ENCODE measurements at places on chromosomes 2 and 18. TPM values are rescaled to one million over a fixed set of nuclear protein-coding genes. Genes with fewer than 3 reads are reported as not detected.

Gene GPR45
- total RNA-seq = not detected

Gene HOXD13
- not detected for total RNA-seq

Gene CD226
- 2.9 TPM for total RNA-seq

Gene ZSWIM2
- total RNA-seq = not detected

Gene FHOD3
- total RNA-seq = 24.9 TPM

Gene CDKL4
- total RNA-seq = 1.1 TPM

Gene GYPC
- total RNA-seq = 51.1 TPM

Gene ASPRV1
- total RNA-seq = 1.1 TPM

DNA sequence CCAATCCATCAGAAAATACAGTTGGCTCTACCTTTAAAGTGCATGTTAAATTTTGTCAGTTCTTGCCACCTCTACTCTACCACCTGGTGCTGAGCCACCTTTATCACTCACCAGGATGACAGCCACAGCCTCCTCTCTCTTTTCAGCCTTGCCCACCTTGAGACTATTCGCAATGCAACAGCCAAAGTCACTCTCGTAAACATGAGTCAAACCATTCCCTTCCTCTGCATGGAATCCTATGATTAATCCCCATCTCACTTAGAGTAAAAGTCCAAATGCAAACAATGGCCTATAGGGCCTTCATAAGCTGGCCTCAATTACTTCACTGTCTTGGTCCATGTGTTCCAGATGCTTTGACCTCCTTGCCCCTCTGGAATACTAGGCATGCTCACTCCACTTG lies 5.8 kb upstream of the OSBPL6 start:
- no peak for DNase-seq

- peak; percentile 18 for DNase-seq
Measured at GRCh38 chr2:46657042-46657504, 177.7 kb downstream of the TMEM247 start.

GRCh38 chr2:60070196-60070595 lies 483.3 kb downstream of the BCL11A start:
- DNase-seq = no peak

GRCh38 chr2:16134436-16135165 lies 194.3 kb downstream of the MYCN start:
- DNase-seq = no peak

DNA sequence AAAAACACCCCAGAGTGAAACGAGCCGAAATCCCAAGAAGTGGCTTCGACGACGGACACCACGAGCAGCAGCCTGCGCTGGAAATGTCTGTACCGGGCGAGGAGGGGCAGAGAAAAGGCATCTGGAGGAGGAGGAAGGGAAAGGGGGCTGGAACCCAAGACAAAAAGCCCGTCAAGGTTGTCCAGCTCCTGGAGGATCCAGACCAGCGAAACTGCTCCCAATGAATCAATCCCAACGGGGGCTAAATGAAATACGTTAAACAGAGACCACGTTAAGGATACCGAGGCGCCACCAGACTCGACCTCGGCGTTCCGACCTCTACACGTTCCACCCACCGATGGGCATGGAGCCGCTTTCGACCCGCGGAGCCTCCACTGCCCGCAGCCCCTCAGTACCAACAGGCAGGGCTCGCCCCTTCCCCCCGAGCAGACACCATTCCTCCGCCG lies 400 bp downstream of the CCDC88A start:
- no peak for DNase-seq

DNA sequence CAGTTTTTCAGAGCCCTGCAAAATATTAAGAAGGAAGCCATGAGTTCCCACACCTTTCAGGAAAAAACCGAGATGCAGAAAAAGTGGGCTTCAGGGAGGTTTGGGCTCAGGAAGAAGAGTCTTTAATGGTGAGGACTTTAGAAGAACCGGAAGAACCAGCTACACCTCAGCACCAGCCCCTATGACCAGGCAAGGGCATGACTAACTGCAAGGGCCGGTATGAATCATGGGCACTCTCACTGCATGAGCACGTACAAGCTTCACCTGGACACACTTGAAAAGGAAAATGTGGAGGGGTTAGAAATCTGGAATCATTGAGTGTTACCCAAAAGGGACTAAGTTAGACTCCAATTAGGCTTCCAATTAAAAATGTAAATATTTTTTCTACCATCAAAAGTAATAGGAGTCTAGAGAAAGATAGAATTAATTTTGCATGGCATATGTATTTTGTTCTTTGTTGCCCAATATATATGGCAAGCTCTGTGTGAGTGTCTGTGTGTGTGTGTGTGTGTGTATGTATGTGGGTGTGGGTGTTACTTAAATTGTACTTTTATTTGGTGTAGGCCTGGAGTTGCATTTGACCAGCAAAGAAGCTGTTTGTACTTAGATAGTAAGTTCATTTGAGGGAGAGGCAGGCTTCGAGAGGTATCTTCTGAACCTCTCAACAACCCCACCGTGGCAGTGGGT lies 66.5 kb upstream of the THUMPD2 start:
- DNase-seq = no peak

GRCh38 chr2:105787376-105788318 lies 42.9 kb downstream of the NCK2 start:
- DNase-seq = peak; percentile 50

- no peak for DNase-seq
Measured at GRCh38 chr2:38504169-38504568, 98.6 kb downstream of the HNRNPLL start.

DNA sequence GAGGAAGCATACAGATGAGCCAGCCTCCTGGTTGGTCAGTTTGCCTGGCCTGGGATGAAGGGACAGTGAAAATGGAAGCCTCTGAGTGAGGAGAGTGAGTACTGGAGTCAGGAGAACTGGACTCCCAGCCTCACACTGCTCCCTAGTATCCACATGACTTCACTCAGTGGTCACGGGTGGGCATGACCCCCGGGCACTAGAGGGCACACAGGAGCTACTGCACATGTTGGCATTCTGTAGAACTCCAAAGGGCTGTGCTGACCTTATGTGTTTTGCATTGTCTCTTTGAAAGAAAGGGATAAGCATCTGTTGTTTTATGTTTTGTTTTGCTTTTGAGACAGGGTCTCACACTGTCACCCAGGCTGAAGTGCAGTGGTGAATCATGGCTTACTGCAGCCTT lies 23.7 kb downstream of the NCAPH start:
- DNase-seq = no peak

DNA sequence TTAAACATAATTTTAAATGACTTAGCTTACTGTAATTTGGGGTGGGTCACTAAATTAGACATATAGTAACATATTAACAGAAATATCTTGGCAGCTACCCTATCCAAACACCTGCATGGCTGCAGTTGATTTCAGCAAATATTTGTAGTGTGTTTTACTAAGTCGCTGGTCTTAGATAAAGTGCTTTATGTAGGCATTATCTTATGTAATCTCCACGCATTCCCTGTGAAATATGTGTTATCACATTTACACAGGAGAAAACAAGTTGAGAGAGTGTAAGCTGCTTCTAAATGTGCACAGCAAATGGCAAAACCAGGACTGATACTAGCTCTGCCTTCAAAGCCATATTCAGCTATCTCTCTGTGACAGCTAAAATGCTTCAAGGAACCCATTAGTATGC lies 72.0 kb downstream of the NYAP2 start:
- no peak for DNase-seq

GRCh38 chr2:101053117-101053516 lies 51.0 kb downstream of the RPL31 start:
- DNase-seq = no peak

DNA sequence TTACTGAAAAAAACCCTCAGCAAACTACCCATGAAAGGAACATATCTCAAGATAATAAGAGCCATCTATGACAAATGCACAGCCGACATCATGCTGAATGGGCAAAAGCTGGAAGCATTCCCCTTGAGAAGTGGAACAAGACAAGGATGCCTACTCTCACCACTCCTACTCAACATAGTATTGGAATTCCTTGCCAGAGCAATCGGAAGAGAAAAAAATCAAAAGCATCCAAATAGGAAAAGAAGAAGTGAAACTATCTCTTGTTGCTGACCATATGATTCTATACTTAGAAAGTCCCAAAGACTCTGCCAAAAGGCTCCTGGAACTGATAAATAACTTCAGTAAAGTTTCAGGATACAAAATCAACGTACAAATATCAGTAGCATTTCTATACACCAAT lies 40.6 kb upstream of the MSTN start:
- no peak for DNase-seq

DNA sequence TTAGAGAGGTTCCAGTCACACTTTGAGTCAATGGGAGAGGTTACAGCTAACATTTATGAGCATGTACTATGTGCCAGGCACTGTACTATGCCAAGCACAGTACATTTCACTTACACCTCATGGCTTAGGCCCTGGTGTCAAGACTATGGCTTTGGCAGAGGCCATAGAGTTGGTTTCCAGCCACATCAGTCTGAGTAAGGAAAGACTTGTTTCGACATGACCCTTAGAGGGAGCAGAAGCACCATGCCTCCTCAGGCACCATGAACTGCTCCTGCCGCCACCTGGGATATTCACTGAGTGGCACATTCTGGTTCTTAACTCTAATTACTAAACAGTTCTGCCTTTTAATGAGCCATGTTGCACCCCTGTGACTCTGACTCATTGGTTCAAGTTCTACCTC lies 12.7 kb downstream of the DGUOK start:
- no peak for DNase-seq

DNA sequence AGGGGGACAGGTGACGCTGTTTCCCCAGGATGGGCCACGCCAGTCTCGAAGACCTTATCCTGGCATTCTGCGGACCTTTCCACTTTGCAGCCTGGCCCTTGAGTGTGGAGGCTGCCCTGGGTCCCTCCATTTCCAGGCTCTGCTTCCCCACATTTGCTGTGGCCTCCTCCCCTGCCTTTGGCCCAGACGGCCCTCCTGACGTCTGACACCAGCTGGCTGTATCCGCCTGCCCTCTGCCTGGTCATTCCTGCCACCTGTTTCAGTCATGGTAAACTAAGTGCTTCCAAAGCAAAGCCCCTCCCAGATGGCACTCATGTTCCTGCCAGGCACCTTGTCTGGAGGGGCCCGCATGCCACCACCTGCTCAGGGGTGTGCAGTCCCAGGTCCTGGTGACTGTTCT lies 95.1 kb downstream of the ASB1 start:
- no peak for DNase-seq

GRCh38 chr18:11387880-11388279 lies 221.5 kb upstream of the SLC35G4 start:
- peak; percentile 26 for DNase-seq

DNA sequence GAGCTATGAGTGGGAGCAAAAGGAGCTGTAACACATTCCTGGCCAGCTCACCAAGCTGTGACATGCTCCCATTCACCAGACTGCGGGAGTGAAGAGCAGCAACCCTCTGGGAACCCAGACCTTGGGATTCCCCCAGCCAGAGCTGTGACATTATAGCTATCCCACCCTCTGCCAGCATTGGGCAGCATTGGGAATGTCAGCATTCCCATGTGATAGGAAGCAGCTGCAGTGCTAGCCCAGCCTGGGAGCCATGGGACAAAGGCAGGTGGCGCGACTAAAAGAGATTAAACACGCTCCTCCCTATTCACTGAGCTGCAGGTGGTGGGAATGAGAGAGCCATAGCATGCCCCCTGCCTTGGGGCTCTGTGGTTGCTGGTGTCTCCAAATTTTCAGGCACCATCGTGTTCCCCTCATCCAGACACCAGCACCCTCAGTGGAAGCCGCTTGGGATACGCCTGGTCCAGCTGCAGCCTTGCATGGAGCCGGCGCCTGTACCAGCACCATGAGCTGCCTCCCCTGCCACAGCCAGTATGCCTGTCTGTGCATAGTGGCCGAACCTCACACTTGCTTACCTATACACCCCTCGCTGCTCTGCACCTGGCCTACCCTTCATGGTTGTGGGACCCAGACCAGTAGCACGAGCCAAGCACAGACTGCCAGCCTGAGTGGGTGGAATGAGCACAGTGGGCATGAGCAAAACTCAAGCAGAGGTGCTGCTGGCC lies 695.6 kb upstream of the GCFC2 start:
- DNase-seq = no peak

All from mucosa of gallbladder (tissue), 1 donor.